ENCODE measurements at places on chromosomes 4 and X.

DNA sequence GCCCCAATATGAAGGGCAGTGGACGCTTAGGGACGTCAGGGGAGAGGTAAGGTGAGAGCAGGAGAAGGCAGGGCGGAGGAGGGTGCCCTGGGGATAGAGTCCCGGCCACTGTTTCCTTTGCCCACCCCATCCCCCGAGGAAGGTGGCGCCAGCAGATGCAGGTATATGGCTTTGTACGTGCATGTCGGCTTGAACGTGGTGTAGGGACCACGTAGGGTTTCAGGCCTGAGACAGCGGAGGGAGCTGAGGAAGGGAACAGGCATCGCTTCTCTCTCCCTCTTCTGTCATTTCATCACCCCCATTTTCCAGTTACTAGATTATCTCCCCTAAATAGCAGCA is 97.9 kb downstream of the PHKA2 start:
- DNase-seq: no peak

- no peak for DNase-seq
Measured at GRCh38 chr4:89797117-89797516, 39.8 kb downstream of the SNCA start.

- DNase-seq: no peak
Measured at GRCh38 chrX:78548012-78548411, 111.1 kb downstream of the RTL3 start.

DNA sequence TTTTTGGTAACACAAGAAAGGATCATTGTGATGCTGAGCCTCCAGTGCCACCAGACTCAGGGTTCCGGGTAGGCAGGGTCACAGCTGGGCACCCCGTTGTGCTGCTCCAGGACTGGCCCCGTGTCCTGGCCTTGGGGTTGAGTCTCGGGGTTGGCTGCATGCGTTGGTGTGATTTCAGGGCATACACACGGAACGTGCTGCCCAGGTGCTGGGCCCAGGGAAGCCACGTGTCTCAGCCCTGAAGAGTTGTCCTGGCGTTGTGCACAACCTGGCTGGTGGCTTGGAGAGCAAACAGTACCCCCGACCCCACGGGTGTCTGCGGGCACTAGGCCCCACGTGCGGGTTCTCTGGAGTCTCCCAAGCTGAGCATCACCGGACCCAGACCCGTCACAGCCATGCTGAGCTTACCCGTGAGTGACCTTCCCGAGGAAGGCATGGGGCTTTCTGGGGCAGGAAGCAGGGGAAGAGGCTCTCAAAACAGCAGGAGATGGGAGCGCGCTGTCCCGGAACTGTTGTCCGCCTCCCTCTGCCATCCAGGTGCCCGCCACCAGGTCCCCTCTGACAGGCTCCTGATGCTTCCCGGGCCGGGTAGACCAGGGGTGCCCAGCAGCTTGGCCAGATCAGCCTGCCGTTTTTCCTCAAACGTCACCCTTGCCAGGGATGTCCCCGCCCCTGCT is 66.1 kb upstream of the ENPP6 start:
- no peak for DNase-seq

DNA sequence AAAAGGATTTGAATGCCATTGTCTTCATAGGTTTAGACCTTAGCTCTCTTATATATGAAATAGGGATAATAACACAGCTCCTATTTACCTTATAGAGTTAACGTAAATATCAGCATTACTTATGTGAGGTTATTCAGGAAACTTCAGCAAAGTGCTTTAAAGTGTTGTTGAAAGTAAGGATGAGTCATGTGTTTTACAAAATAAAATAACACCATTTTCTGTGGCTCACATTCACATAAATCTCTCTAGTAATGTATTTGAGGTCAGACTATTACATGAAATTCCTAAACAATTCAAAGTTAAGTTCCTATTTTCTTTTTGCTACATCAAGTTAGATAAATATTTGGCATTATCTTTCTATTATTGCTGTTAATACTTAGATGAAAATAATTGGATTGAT is 2.9 kb downstream of the GNRHR start:
- DNase-seq: no peak
